Activated CD4-positive, CD25-positive, alpha-beta regulatory T cell (primary cell): ENCODE measurements at places on chromosomes 12 and 14.

- no peak for DNase-seq
Observed at GRCh38 chr12:59010941-59011340, 90.6 kb upstream of the LRIG3 start.

DNA sequence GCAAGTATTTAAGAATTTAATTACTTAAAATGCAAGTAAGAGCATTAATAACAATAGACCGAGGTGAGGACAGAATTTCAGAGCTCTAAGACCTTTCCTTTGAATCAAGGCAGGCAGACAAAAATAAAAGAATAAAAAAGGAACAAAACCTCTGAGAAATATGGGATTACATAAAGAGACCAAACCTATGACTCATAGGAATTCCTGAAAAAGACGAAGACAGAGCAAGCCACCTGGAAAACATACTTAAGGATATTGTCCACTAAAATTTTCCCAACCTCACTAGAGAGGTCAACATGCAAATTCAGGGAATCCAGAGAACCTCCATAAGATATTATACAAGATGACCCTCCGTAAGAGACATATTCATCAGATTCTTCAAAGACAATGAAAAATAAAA, 325.1 kb downstream of the AEBP2 start:
- no peak for DNase-seq

DNA sequence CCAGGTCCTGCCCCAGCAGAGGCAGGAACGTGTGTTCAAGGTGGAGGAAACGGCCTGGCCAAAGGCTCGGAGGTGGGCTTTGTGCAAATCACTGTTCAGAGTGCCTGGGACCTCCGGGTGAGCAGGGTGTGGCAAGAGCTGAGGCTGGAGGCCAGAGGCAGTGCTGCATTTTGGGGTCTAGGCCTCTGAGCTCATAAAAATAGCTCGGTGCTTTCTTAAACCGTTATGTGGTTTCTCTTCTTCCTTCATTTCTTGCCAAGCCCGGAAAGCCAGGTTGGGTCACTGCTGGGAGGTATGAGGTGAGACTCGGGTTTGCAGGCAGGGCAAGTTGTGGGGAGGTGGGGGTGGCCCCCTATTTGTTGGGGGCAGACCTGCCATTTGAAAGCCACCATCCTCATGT, 178.8 kb upstream of the MYL2 start:
- no peak for DNase-seq

GRCh38 chr12:55642267-55642666, 5.6 kb downstream of the OR10P1 start:
- no peak for DNase-seq

GRCh38 chr14:59507063-59507751, 22.9 kb downstream of the JKAMP start:
- DNase-seq, result no peak

DNA sequence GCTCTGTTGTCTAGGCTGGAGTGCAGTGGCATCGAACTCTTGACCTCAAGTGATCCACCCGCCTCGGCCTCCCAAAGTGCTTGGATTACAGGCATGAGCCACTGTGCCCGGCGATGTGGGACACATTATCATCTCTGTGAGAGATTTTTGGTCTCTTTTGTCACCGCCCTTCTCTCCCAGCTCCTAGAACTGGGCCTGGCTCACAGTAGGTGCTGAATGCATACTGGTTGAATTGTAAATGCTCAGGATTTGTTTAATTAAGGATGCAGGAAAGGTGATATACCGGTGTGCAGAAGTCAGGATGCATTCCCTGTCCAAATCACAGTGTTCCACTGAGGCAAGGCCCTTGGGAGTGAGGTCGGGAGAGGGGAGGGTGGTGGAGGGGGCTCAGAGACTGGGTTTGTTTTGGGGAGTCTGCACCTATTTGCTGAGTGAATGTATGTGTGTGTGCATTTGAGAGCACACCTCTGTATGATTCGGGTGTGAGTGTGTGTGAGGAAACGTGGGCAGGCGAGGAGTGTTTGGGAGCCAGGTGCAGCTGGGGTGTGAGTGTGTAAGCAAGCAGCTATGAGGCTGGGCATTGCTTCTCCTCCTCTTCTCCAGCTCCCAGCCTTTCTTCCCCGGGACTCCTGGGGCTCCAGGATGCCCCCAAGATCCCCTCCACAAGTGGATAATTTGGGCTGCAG, 1.0 kb upstream of the KRT18 start:
- DNase-seq, result no peak

- no peak for DNase-seq
Observed at GRCh38 chr12:52907092-52907810, 2.4 kb upstream of the KRT8 start.

- DNase-seq, result no peak
Observed at GRCh38 chr12:21776175-21776574, 1.7 kb upstream of the KCNJ8 start.

- DNase-seq, result no peak
Observed at GRCh38 chr12:93990832-93991803, 157.3 kb upstream of the PLXNC1 start.

DNA sequence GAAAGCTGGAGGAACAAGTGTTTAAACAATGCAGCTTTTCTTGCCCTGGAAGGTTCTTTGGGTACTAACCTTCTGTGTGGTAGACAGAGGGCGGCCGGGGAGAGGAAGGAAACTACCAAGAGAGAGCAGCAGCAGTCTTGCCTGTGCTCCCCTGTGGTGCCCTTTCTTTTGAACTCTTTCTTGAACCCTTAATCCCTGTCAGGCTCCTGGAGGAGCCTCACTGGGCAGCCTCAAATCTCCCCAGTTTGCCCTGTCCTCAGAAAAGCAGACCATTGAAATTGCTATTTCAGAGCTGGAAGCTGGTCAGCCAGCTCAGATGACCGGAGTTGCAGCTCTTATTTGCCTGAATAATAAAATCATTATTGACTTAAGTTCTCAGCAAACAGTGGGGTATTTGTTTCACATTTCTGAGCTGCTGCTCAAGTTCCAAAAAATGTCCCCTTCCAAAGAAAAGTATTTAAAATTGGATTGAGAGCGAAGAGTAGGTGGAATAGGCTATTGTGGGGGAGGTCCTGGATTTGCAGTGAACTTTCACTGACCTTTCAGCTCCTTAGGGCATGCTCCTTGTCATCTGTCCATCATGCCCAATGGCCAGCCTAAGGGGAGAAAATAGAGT, 42.1 kb upstream of the RNASE3 start:
- no peak for DNase-seq

DNA sequence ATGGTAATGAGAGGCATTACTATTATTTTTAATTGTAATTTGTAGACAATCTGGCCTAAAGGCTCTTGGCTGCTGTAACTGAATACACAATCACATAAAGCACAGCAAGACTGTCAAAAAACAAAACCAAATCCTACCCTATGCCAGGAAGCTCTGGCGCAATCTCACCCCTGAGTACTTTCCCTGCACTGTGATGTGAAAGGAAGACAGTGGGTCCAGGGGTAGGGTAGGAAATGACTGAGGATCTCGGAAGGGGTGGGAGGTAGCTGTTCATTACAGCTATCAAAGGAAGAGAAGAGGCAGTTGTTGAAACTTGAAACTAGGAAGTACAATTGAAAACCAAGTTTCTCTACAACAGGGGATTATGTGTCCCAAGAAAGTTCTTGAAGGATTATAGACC, 202.8 kb downstream of the ANO2 start:
- no peak for DNase-seq

DNA sequence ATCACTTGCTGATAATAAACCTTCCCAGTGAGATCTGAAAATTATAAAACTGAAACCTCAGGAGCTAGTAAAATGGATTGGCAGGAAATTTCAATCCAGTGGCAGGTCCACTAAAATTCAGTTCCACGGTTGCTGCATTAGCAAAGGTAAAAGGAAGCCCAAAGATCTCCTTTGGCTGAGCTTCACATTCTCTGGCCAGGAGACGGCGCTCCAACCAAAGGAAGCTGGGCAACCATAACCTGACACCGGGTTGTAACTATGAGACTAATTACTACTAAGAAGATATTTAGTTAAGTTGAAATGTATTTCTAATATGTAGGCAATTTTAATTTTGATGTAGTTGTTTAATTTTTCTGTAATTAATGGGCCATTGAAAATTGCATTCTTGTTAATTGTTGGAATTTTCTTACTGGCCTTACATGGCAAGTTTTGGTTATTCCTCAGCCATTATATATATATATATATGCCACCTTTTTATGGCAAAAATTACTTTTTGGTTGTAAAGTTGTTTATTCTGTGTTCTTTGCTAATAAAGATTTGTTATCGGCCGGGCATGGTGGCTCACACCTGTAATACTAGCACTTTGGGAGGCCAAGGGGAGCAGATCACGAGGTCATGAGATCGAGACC, 17.0 kb downstream of the OR8S1 start:
- DNase-seq, result peak; percentile 4

DNA sequence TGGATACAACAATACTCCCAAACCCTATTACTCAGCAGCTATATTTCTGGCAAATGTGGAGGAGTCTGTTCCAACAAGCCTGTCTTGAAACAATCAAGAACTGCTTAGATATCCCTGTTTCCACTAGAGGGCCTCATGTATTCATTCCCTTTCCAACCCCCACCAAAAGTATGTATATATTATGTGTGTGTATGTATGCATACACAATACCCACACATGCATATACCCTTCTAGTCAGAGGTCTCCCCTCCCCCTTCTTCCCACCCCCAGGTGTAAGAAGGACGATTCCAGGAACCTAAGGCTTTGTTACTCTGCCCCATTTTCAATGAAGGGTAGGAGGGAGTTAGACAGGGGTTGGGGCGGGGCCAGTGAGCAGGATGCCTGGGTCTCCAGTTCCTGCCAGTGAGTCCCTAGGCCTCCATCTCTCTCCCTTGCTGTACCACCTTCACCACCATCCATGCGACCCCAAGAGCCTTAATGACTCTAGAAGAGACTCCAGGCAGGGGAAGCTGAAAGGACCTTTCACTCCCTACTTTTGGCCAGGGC, at the start of gene DGKA:
Gene DGKA, plus strand, starts transcription at position 392 of the 546 bp plus-strand sequence. CDS start 5,342 bp downstream, outside the sequence.
- DNase-seq, result peak; percentile 39

- DNase-seq, result no peak
Observed at GRCh38 chr14:51963286-51963685, 26.1 kb upstream of the RTRAF start.

DNA sequence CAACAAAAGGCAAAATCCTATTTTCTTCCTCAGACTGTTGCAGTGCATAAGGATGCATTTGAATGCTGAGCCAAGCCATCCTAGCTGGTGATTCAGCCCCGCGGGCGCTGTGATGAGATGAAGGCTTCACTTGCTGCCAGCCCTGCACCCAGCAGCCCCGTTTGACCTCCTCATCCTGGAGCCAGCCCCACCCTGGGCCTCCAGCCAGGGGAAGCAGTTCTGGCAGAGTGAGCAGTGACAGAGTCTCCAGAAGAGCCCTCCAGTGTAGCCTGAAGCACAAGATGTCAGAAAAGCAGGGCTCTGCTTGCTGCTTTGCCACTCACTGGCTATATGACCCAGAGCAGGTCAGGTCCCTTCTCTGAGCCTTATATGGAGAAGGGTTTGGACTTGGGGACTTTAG, 96.2 kb upstream of the HSPB8 start:
- no peak for DNase-seq

DNA sequence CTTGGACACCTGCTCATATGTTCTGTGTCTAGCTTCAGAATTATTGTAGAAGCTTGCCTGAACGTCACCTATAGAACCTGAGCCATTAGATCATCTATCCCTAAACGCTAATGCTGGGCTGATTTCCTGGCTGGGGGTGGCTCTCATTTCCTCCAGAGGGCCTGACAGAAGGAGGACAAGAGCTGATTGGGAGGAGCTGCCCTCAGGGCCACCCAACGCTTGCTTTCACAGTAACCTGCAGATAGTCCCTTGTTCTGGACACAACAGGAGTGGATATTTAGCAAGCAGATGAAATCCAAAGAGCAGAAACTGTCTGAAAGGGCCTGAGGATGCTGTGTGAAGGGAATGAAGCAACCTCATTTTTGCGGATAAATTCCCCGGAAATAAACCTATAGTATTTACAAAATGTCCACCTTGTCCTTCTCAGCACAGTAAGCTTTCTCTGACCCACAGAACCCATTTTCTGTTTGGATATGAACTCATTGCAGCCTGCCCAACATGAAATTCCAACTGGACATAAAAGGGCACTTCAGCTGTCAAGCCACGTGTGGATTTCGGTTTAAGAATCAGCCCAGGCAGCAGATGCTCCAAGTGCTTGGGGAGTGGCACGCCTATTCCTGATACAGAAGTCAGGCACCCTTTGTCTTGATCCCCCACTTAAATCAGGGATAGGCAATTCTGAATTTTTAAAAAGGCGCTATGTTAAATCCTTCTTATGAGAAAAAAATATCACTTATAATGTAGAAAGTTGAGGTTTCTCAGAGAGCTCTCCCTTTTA, 32.8 kb upstream of the TUBA1C start:
- DNase-seq, result no peak

- no peak for DNase-seq
Observed at GRCh38 chr12:87142342-87142741, 886.2 kb upstream of the MGAT4C start.

DNA sequence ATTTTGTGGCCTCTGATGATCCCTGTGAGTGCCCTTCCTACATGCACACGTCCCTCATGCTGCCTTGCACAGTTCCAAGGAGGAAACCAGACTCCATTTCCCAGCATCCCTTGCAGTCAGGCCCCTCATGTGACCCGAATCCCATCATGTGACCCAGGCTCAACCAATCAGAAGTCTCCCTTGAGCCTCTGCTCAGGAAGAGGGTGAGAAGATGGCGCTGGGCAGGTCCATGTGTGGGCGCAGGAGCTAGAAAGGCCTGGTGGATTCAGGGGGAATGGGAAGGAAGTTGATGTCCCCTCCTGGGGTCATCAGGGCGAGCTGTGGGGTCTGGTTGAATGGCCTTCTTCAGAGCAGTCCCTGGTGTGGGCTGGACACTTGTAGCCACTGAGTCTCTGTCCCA, 240.5 kb downstream of the ADGRD1 start:
- DNase-seq, result no peak

- no peak for DNase-seq
Observed at GRCh38 chr12:27305673-27306456, 26.8 kb upstream of the BMAL2 start.

GRCh38 chr12:21561158-21561557, 35.1 kb downstream of the SPX start:
- no peak for DNase-seq

GRCh38 chr14:75793806-75794205, 132.8 kb downstream of the TTLL5 start:
- DNase-seq, result no peak

- DNase-seq, result no peak
Observed at GRCh38 chr12:11601647-11602046, 47.8 kb upstream of the ETV6 start.

- no peak for DNase-seq
Observed at GRCh38 chr12:58588770-58589169, 331.5 kb downstream of the LRIG3 start.

GRCh38 chr12:80941916-80942315, 4.2 kb upstream of the LIN7A start:
- no peak for DNase-seq

- DNase-seq, result no peak
Observed at GRCh38 chr12:120366845-120367232, 2.1 kb downstream of the MSI1 start.

GRCh38 chr12:128662101-128662500, 161.7 kb downstream of the SLC15A4 start:
- no peak for DNase-seq
